ENCODE measurements at places on chromosomes 7 and 10.

GRCh38 chr7:137975768-137976167 lies 26.1 kb downstream of the CREB3L2 start:
- no peak for DNase-seq

DNA sequence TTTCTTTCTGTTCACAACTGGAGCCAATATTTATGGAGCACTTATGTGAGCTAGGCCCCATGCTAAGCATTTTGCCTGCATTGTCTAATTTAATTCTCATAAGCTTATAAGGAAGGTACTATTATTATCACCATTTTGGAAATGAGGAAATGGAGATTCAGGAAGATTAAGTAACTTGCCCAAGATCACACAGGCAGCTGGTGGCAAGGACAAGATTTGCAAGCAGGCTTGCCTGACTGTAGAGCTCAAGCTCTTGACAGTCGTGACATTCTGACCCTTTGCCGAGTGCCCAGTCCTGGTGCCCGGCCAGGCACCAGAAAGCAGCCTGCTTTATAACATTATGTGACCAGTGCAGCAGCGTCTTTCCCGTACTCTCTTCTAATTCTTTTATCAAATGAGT lies 38.2 kb downstream of the WNT2 start:
- DNase-seq, result no peak

DNA sequence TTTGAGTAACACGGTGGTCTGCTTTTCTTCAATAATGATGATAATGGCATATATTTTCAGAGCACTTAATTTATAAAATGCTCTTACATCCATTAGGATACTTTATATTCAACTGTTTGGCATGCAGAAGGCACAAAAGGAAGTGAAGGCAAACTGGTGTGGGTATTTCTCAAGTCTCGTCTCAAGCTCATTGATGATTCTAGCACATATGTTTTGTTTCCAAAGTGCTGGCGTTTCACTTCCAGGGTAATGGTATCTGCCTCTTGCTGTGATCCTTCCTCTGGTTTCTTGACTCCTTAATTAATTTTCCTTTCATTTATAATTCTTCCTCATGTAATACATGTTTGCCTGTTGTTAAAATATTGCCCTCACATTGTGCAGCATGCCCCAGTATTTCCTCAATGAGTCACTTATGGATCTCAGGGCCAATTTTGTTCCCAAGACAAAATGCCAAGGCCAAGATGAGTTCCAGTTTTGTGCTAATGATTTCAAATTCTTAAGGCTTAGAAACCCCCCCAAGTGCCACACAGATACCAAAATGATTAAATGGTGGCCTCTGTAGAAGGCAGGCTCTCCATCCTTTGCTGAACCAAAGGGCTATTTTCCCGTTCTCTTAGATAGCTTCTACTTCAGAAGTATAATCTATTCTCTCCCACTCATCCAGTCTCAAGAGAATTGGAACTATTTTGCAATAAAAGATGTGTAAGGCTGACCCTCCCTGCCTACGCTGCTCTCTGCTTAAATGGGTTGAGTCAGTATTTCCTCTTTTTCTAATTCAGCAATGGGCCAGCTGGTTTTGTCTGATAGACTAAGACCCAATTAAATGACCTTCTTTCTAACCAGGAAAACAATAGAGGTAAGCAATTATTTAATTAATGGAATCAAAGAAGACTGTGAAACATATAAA lies 171.2 kb downstream of the ZNF365 start:
- no peak for DNase-seq

- no peak for DNase-seq
Observed at GRCh38 chr7:17681965-17682364, 258.3 kb downstream of the SNX13 start.

DNA sequence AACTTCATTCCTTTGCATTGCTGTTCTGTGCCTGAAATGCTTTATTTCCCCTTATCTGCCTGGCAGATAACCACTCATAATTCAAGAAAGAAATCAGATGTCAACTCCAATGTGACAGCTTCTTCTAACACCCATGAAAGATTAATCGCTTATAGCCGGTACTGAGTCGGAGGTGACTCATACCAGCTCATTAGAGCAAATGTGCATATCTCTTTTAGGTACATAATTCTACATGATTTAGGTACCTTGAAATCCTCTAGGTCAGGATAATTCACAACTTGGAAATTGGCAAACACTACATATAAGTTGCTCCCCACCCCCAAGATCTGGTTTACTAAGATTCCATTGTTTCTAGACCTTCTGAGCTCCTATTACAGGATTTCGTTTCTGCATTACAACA lies 554.4 kb upstream of the SORCS1 start:
- DNase-seq, result no peak

GRCh38 chr10:124559372-124560132 lies 97.9 kb downstream of the LHPP start:
- no peak for DNase-seq

- DNase-seq, result no peak
Observed at GRCh38 chr7:50281680-50282445, 22.7 kb upstream of the IKZF1 start.

GRCh38 chr7:26331789-26332188 lies 40.1 kb downstream of the SNX10 start:
- DNase-seq, result no peak

DNA sequence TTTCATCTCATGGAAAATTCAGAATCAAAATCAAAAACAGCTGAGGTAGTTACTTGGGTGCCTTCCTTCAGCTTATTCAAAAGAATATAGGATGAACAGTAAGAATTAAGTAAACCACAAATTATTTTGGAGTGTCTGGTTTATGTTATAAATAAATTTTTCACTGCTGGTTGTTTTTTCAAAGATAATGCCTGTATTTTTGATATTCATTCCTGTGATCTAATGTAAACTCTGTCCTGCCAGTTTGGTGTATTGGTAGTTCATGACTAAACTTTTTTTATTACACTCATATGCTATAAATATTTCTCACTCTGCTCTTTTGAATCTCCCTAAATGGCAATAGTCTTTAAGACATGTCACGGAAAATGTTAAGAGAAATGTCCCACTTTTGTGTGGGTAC lies 11.6 kb upstream of the RAB11FIP2 start:
- no peak for DNase-seq

DNA sequence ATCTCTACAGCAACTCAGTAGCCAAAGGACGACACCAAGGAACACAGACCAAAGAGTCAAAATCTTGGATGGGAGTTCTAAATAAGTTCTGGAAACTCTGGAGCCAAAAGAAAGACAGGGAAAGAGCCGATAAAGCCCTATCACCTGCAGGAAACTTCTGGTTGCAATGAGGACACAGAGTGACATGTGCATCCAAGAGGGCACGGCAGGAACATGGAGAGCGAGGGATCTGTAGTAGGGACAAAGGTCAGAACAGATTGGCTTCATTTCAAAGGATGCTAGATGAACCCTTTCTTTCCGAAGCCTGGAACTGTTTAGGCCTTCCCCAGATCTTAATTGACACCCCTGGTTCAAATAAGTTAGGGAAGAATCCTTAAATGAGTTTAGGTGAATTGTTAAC lies 39.5 kb downstream of the CACNA2D1 start:
- no peak for DNase-seq

DNA sequence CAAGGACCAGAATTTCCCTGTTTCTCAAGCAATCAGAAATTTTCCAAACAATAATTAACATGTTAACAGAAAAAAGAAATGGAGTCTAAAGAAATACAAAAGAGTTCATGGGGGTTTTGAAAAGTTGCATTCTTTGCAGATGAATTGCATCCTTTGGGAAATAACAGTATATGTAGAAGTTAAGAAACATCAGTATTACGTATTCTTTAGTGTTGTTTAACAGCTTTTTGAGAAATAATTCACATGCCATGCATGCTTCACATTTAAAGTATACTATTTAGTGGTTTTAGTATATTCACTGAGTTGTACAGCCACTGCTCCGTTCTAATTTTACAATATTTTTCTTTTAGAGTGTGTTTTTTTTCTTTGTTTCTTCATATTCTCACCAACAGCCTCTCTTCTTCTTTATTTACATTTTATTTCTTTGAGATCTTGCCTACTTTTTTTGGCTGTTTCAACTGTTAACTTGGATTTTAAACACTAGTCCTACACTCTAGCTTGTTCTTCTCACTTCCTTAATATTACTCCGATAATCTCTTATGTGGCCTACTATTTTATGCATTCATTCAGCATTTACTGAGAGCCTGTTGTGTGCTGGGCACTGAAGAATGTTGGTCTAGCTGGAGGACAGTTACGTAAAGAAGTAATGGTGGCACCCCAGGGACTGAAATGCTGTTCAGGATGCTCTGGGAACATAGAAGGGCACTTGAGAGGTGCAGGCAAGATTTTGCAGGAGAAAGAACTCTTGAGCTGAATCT lies 330.1 kb downstream of the EXOC4 start:
- no peak for DNase-seq

GRCh38 chr7:112752576-112752975 lies 37.6 kb downstream of the TMEM168 start:
- no peak for DNase-seq

GRCh38 chr7:88314061-88314491 lies 7.4 kb upstream of the STEAP4 start:
- no peak for DNase-seq

DNA sequence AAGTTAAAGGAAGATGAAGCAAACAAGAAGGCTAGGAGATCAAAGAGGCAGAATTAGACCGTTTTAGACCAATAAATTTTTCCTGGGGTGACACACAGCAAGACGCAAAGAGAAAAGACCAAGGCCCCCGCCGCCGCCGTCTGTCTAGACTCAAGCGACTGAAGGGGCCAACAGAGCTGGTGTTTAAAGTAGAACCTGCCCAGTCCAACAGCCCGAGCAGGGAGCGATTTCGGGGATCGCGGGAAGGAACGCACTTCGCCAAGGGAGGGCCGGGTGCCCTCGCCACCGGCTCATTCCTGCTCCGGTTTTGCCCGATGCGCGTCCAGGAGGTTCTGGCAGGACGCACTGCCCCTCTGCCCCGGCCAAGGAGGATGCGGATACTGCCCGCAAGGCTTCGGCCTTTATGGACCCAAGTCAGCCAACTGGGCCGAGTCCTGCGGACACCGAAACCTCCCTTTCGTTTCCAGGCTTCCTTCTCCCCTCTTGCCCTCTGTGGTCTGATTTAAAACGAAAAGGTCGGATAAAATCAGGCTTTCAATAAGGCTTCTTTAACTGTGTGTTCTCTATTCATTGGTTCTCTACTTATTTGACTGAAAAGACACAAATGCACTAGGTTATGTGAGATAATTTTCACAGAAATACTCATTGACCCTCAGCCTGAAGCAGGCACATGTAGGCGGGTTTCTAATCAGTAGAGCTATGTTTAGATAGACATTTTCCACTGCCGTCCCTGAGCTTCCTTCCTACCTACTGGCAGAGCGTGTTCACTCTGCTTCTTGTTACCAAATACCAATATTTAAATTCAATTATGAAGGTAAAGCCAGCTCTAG lies 2.2 kb upstream of the HOXA7 start:
- DNase-seq, result no peak

DNA sequence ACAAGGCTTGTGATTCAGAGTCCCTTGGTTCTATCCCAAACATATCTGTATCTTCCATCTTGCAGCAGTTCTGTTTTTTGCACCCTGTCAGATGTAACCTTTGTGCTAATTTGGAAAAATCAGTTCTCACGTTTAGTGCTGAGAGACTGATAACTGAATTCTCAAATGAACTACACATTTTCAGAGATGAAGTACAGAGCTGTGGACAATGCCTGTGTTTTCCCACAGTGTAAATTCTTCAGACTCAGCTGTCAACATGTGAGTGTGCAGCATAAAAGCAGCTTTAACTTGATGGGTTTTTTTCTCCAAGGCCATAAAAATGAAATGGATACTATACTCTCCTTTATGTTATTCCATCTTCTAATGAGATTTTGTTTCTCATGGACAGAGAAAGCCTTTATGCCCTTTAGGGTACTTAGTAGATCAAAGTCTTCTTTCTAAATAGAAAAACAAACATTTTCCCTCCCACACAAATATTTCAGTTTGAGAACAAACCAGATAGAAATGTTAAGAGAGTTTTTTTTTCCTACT lies 150.9 kb downstream of the SEMA3A start:
- DNase-seq, result no peak

DNA sequence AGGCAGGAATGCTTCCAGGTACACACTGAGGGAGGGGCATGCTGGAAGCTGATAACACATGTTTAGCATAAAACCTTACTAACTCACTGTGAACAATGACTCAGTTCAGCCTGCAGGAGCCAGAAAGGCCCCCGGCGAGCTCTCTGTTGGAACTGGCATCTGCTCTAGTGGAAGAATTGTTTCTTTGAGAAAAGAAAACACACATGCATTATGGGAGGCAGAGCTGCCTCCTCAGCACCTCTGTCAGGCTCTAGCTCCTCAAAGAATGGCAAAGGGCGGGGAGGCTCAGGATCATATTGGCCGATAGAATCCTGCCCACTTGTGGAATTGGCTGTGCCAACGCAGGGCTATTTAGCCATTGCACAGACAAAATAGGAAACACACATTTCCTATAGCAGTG lies 338.3 kb downstream of the CXCL12 start:
- DNase-seq, result no peak

GRCh38 chr10:58554316-58554715 lies 41.6 kb downstream of the BICC1 start:
- DNase-seq, result no peak

DNA sequence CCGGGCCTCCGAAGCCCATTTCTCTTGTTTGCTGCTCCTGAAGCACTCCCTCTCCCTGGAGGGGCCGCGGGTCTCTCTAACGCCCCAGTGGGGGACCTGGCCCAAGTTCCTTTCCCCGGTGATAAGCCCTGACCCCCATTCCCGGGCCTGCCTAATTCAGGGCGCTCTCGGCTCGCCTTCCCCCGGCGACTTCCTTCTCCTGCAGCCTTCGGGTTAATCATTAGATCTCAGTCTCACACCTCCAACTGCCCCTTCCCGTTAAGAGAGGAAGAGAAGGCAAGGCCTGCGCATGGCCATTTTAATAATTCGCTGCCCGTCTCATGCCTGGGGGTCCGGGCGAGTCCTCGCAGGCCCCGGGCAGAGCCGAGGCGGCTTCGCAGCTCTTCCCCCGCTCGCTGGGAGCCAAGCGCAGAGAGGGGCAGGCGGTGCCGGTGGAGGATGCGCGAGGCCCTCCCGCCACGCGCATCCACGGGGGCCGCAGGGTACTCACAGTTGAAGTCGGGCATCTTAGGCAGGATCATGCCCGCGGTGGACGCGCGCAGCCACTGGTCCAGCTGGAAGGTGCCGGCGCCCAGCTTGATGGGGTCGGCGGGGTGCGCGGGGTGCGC lies 1.2 kb downstream of the MNX1 start:
- no peak for DNase-seq

- DNase-seq, result no peak
Observed at GRCh38 chr7:2012981-2013380, 219.8 kb downstream of the MAD1L1 start.

GRCh38 chr7:13992596-13992964 lies 3.1 kb upstream of the ETV1 start:
- DNase-seq, result no peak

DNA sequence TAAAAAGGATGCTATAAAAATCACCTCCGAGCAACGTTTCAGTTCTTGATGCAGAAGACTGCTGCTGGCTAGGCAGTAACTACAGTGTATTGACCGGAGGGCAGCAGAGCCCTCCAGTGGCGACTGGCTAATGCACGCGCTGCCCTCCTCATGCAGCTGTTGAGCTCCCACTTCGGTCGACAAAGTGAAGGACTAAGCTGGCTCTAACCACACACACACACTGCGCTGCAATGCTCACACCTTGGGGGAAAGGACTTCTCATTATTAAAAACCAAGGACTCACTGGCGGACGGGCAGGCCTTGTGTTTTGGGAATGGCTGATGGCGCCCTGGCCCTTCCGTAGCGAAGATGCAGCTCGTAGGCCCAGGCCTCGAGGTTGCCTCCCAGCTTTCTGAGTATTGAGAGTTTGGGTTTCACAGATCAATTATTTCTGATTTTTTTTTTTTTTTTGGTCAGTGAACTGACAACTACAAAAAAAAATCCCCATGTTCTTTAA lies 120.9 kb upstream of the DIP2C start:
- no peak for DNase-seq

All from stimulated activated CD8-positive, alpha-beta memory T cell treated with anti-CD3 and anti-CD28 coated beads, Interleukin-4, amount 100 ng/mL, for 1 hour (primary cell).